ENCODE measurements at places on chromosomes 13 and 19.

GRCh38 chr19:8194528-8195267, 14.5 kb upstream of the CERS4 start:
- no peak for DNase-seq

- DNase-seq = no peak
Observed at GRCh38 chr13:110371550-110372465, 64.7 kb downstream of the COL4A2 start.

- DNase-seq = no peak
Observed at GRCh38 chr13:110944121-110944967, 29.5 kb upstream of the ANKRD10 start.

GRCh38 chr13:85013006-85013405, 786.2 kb downstream of the SLITRK6 start:
- no peak for DNase-seq

DNA sequence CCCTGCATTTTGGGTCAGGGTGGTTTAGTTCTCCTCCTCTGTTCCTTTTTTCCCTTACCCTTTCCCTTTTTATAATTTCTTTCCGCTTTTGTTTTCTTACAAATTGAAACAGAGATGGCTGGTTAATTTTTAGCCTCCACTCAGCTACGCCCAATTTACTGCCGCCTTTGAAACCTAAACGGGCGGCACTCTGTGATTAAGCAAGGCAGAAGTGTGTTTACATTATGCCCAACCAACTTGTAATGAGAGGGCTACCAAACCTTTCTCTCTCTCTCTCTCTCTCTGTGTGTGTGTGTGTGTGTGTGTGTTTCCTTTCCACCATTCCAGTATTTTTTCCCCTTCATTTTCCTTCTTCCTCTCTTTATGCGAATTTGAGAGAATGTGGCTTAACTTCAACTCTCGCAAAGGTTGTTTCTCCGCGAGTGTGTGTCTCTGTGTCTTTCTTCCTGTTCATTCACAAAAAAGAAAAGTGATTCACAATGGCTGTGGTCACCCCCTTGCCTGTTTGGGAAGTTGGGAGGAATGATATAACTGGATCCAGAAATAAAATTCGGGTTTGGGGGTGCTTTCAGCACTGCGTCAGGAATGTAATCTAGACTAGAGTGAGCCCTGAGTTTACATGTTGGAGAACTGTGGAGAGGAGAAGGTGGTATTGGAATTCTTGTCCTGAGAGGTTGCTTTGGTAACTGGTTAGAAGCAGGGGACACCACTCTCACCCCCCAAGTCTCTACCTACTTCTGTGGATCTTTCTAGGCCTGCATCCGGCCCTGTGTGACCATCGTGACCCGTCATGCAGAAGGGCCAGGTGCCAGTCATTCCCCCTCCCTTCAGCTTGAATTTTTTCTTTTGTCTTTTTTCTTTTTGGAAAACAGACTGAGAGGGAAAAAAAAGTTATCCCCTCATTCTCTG, 31.4 kb downstream of the NFIX start:
- no peak for DNase-seq

Measured in putamen (tissue), 1 donor.